IPS DF 6.9 (cell line): ENCODE measurements at places on chromosomes 3 and 15.

DNA sequence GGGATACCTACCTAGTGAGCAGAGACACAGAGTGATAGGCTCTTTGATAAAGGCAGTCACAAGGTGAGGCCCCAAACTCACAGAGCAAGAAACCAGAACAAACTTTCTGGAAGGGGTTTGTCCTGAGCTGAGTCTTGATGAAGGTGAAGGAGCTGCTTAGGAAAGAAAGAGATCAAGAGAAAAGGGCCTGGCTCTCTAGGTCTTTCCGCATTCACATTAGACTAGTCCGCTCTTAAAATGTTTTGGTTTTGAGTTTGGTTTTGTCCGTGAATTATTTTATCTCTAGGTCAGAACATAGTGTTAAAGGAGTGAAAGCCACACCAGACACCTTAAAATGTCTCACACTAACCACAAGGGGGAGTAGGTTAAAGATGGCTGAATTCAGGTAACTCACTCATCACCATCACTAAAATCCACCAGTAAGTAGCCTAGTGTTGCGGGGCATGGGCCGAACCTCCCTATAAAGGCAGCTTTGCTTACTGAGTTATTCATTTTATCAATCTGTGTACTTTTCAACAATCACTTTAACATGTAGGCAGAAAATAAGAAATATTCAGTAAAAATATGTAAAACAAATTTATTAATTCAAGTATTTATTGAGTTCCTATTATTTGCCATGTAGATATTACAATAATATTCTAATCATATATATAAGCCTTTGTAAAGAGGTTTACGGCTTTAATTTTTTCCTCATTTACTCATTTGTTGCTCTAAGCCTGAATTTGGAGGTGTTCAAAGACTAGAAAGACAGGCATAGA lies 121.5 kb upstream of the TSC22D2 start:
- no peaks in the 10 kb centered on the region; the same call in 1 of the 2 replicates for H3K4me1 ChIP-seq
- no peaks in the 10 kb centered on the region for H3K27me3 ChIP-seq
- peak; percentile 43 for DNase-seq
- H3K4me3 ChIP-seq, result no peak overlapping the region

DNA sequence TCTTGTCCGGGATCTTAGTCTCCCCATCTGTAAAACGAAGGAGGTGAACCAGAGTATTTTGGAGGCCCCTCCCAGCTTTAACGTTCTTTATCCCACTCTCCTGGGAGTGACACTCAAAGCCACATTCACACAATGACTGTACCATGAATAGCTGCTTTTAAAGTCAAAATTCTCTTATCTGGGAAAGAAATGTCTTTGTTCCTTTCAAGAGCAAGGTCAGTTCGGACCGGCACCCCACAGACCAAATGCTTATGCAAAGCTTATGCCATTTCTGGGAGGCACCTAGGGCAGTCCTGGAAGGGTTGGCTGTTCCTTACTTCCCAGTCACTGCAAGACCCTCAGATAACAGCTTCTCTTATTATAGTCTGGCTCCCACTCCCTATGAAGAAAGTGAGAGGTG lies 53.5 kb upstream of the WNT5A start:
- no peak overlapping the region for H3K4me3 ChIP-seq
- H3K4me1 ChIP-seq, result peaks cover 3% of the 10 kb centered on the region; the same call in 1 of the 2 replicates
- no peak for DNase-seq
- H3K27me3 ChIP-seq, result no peaks in the 10 kb centered on the region
- no peaks in the 10 kb centered on the region for H3K36me3 ChIP-seq

DNA sequence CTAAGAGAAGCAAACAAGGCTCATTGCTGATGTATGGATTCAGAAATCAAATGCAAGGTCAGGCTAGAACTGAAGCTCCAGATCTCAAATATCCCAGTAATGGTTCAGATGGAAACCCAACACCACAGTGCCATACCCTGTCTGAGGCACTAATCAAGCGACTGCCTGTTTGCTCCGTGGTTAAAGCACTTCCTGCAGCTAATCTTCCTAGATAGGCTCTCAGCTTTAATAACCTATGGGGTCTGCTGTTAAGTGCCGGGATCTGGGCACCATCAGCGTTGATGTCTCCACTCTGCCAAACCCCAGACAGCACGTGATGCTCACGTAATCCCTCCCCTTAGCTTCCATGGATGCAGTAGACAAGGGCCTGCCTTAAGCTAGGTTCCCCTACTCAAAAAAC lies 262.6 kb downstream of the MECOM start:
- peaks cover 2% of the 10 kb centered on the region; the same call in 1 of the 2 replicates for H3K4me1 ChIP-seq
- H3K27ac ChIP-seq, result no peak overlapping the region
- no peak overlapping the region for H3K4me3 ChIP-seq
- no peak for DNase-seq
- H3K27me3 ChIP-seq, result no peaks in the 10 kb centered on the region
- H3K36me3 ChIP-seq, result no peaks in the 10 kb centered on the region

GRCh38 chr3:110791995-110792686 lies 279.5 kb upstream of the NECTIN3 start:
- H3K27ac ChIP-seq, result no peak overlapping the region
- DNase-seq, result no peak
- no peaks in the 10 kb centered on the region for H3K27me3 ChIP-seq
- H3K4me3 ChIP-seq, result no peak overlapping the region
- no peaks in the 10 kb centered on the region for H3K4me1 ChIP-seq
- H3K36me3 ChIP-seq, result no peaks in the 10 kb centered on the region

DNA sequence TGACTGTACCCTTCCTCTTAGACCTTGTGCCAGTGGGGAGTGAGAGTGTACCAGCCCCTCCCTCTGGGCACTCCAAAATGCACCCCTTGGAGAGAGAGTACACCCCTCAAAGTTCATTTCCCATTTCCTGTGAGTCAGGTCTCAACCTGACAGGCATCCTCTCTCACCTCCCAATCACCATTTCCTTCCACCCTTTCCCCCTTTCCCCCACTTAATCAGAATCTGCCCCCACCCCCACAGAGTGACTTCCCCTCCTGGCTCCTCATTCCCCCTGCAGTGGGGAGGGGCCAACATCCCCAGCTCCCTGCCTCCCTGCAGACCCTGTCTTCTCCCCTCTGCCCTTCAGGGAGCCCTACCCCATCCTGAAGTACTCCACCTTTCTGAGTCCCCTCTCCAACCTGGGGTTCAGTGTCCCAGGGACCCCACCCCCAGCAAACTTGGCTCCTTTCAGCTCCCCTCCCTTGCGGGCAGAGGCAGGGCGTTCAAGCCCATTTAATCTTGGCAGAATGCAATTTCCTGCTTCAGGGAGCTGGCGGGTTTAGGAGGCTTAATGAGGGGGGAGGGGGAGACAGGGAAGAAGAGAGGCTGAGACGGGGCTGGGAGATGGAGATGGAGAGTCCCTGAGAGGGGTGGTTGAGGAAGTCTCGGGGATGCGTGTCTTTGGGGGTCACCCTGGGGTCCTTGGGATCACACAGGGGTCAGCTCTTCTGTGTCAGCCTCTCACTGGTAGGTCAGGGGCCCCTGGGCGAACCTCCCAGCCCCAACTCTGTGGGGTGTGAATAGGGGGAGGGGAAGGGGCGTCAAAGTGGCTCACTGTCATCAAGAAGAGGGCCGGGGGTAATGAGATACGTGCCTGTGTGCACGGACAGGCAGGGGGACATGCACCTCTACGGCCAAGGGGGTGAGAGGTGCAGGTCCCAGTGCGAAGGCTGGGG lies 16.6 kb upstream of the SEMA3F start:
- H3K4me3 ChIP-seq, result no peak overlapping the region
- no peak overlapping the region for H3K27ac ChIP-seq
- DNase-seq, result no peak

- no peaks in the 10 kb centered on the region; the same call in 1 of the 2 replicates for H3K27me3 ChIP-seq
- H3K4me3 ChIP-seq, result no peak overlapping the region
- no peak overlapping the region for H3K27ac ChIP-seq
- H3K4me1 ChIP-seq, result no peaks in the 10 kb centered on the region
- DNase-seq, result no peak
Measured at GRCh38 chr3:22933051-22933840, 269.9 kb upstream of the UBE2E2 start.

DNA sequence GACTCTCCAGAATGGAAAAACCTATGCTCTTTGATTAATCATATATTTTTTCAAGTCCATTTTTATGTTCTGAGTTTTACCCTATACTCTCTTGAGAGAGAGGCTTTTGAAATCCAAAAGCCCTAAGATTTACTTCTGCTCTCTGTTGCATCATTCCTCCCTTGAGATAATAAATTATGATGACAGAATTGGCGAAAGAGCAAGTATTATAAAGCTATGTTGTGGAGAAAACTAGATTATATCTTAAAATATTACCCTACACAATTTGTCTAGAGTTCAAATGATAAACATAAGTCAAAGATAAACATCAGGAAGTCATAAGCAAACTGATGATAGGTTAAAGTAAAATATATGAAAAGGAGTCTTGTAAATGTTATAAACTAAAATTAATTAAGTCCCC lies 293.4 kb upstream of the MME start:
- no peak overlapping the region for H3K27ac ChIP-seq
- no peaks in the 10 kb centered on the region for H3K4me1 ChIP-seq
- H3K27me3 ChIP-seq, result no peaks in the 10 kb centered on the region
- H3K36me3 ChIP-seq, result no peaks in the 10 kb centered on the region
- DNase-seq, result no peak
- no peak overlapping the region for H3K4me3 ChIP-seq

DNA sequence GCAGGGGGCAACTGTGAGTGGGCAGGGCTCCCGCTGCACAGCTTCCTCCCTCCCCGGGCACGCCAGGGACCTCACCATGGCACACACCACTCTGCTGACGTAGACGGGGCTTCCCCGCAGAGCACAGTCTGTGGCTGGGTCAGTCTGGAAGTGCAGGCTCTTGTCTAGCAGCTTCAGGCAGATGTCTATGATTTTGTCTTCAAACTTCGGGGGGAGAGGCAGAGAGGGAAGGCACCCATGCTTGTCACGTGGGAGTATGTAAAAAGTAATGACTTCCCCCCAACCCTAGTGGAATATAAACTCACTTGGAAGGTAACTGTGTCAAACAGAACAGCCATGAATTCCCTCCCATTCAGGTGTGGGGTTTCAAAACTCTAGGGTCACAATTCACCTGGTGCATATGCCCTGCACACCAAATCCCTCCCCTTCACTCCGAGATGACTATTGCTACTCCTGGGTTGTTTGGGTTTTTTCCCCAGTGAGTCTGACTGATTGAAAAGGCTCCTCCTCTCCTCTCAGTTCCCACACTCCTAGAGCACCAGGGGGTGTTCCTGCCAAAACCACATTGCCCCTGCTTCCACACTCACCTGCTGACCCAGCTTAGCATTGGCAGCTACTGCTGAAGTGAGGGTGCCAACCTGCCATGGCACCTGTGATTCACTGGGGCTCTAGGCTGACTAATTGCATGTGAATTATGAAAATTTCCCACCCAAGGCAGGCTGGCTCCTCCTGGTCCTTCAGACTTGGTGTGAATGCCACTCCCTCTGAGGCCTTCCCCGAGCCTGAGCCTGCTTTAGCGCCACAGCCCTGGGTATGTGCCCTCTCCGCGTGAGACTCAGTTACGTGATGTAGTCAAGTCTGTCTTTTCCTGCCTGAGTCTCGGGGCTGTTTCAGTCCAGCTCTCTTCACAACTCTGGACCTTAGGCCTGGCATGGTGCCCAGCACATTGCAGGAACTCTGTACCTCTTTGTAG lies 13.0 kb downstream of the TGM5 start:
- no peak overlapping the region for H3K27ac ChIP-seq
- no peaks in the 10 kb centered on the region for H3K36me3 ChIP-seq
- H3K27me3 ChIP-seq, result no peaks in the 10 kb centered on the region
- H3K4me1 ChIP-seq, result no peaks in the 10 kb centered on the region
- no peak overlapping the region for H3K4me3 ChIP-seq

DNA sequence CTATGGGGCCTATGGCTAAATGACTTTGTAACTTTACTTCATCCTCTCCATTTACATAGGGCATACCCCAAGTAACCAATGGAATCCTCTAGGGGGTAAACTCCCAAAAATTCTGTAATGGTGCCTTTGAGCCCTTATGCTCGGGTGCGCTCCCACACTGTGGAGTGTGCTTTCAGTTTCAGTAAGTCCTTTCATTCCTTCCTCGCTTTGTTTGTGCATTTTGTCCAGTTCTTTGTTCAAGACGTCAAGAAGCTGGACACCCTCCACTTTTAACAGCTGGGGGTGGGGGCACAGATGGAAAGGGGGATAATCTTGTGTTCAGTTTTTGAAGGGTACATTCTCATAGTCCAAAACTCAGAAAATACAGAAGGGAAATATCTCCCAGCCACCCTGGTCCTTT lies 84.4 kb upstream of the C2CD4B start:
- H3K27me3 ChIP-seq, result no peaks in the 10 kb centered on the region
- no peak overlapping the region for H3K4me3 ChIP-seq

DNA sequence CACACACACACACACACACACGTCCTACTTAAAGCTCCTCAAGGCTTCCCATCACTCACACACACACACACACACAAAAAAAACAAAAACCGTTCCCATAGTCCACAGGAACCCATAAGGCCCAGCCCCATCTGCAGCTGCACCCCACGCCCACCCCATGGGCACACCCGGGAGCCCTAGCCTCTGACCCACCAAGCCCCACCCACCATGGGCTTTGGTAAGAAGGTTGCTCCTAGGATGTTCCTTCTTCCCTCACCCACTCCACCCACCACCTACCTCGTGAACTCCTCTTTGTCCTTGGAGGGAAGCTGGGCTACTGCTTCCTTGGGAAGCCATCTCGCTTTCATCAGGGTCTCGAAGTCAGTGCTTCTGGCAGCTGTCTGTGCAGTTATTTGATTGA lies 115.1 kb downstream of the TPRA1 start:
- no peaks in the 10 kb centered on the region for H3K27me3 ChIP-seq
- no peak for DNase-seq
- H3K4me1 ChIP-seq, result peaks cover 2% of the 10 kb centered on the region
- H3K27ac ChIP-seq, result no peak overlapping the region
- no peak overlapping the region for H3K4me3 ChIP-seq

- H3K4me1 ChIP-seq, result no peaks in the 10 kb centered on the region
- peaks cover 25% of the 10 kb centered on the region for H3K27me3 ChIP-seq
- no peak within 1 kb of the TSS for H3K27ac ChIP-seq
- peak within 1 kb of the TSS; percentile 58 for H3K4me3 ChIP-seq
- DNase-seq, result no peak
Measured at GRCh38 chr3:6860954-6861624, at the start of gene GRM7. Gene GRM7 (plus strand): TSS chr3:6861115.

DNA sequence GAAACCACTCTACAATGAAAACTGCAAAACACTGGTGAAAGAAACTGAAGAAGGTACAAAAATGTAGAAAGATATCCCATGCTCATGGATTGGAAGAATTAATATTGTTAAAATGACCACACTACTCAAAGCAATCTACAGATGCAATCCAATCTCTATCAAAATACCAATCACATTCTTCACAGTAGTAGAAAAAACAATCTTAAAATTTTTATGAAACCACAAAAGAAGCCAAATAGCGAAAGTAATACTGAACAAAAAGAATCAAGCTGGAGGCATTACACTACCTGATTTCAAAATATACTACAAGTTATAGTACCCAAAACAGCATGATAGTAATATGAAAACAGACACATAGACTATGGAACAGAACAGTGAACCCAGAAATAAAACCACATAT lies 36.9 kb downstream of the TXNRD3 start:
- no peak for DNase-seq
- H3K4me3 ChIP-seq, result no peak overlapping the region
- no peaks in the 10 kb centered on the region for H3K36me3 ChIP-seq
- H3K4me1 ChIP-seq, result no peaks in the 10 kb centered on the region
- no peak overlapping the region for H3K27ac ChIP-seq
